Fibroblast of villous mesenchyme (primary cell): ENCODE measurements at places on chromosomes 5 and 9. TPM values are rescaled to one million over a fixed set of nuclear protein-coding genes. Genes with fewer than 3 reads are reported as not detected.

DNA sequence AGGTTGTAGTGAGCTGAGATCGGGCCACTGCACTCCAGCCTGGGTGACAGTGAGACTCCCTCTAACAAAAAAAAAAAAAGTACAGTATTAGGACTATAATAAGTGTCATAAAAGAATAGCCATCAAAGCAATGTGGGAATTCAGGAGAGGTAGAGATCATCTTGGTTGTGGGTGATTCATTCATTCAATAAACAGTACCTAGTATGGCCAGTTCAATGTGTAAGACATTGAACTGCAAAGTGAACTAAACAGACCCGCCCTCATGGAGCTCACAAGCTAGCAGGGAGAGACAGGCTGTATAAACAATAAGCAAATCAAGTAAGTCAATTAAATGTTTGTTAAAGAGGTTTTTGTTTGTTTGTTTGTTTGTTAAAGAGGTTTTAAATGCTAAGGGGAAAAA is 146.1 kb upstream of the RANBP3L start:
- DNase-seq: no peak

GRCh38 chr5:29796013-29796412 is 1397.5 kb upstream of the CDH6 start:
- DNase-seq: no peak

GRCh38 chr5:153445875-153446579 is 44.4 kb upstream of the GRIA1 start:
- peak; percentile 71 for DNase-seq

- no peak for DNase-seq
Measured at GRCh38 chr9:88978034-88978433, 13.2 kb upstream of the S1PR3 start.

DNA sequence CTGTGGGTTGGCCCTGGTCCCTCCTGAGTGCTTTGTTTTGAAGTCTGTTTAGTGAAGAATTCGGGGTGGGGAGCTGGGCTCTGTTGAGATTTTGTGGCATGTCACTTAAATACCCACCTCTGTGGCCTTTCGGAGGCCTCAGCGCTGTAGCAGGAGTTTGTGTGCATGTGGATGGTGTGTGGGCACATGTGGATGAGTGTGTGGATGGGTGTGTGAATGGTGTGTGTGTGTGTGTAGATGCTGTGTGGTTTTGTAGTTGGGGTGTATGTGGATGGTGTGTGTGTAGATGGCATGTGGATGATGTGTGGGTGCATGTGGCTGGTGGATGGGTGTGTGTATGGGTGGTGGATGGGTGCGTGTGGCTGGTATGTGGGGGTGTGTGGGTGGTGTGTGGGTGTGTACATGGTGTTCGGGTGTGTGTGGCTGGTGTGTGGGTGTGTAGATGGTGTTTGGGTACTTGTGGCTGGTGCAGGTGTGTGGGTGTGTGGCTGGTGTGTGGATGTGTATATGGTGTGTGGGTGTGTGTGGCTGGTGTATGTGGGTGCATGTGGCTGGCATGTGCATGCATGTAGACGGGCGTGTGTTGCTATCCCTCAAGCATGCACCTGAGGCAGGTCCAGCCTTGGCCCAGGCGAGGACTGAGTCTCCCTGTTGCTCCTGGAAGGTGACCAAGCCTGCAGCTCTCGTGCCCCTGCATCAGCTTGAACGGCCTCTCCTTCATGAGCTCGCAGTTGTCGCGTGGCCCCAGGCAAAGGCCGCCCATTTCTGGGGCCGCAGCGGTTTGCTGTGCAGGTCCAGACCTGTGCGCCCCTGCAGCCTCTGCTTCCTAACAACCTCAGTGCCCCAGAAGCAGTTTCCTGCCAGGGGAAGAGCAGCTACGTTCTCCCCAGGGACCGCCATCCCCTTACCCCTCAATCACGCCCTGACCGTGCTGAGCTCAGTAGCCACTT is 54.0 kb upstream of the FCN2 start:
- DNase-seq: no peak

DNA sequence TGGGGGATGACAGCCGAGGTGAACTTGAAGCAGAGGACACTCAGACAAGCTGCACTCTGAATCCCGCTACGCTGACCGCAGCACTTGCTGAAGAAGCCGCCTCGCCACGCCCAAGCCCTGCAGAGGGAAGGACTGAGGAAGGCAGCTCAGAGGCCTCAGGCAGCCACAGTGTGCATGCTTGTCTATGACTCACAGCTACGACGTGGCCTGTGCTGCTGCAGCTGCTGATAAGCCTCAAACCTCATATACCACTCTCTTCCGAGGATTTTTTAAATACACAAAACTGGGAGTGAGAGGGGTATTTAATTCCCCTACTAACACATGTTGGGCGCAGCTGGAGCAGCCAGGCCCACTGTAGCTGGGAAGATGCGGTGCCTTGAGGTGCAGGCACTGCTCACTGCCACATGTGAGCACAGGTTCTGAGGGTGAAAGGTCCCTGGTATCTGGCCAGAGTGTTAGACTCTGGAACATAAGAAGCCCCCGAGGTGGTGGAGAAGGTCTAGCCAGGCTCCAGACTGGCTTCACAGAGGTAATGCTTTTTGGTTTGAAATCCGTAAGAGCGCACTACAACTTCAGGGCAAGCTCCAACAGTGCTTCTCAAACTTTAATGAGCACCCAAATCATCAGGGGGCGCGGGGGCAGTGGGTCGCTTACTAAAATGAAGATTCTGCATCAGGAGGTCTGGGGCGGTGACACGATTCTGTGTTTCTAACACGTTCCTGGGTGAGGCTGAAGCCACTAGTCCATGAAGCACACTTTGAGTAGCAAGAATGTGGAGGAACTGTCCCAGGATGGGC is 196.8 kb downstream of the AUH start:
- peak; percentile 99 for DNase-seq

The CXXC5 gene
- total RNA-seq: 75.4 and 79.5 TPM in 2 replicates

The SEMA6A gene
- 0.97 and 2.2 TPM in 2 replicates for total RNA-seq

The HOMER1 gene
- 12.6 and 15.5 TPM in 2 replicates for total RNA-seq
